ENCODE measurements at places on chromosomes 5 and 9. TPM values are rescaled to one million over a fixed set of nuclear protein-coding genes. Genes with fewer than 3 reads are reported as not detected.

GRCh38 chr9:94920420-94921091, 194.1 kb downstream of the AOPEP start:
- DNase-seq = no peak

- DNase-seq = peak; percentile 70
These were observed 17.0 kb upstream of the ARHGAP26 start for GRCh38 chr5:142753116-142753631.

Gene TICAM2
- 4.6 TPM for total RNA-seq

- DNase-seq = no peak
These were observed 67.4 kb downstream of the CDO1 start for GRCh38 chr5:115749016-115749415.

Gene CMYA5
- total RNA-seq = 10.4 TPM

Gene EQTN
- total RNA-seq = 1.2 TPM

DNA sequence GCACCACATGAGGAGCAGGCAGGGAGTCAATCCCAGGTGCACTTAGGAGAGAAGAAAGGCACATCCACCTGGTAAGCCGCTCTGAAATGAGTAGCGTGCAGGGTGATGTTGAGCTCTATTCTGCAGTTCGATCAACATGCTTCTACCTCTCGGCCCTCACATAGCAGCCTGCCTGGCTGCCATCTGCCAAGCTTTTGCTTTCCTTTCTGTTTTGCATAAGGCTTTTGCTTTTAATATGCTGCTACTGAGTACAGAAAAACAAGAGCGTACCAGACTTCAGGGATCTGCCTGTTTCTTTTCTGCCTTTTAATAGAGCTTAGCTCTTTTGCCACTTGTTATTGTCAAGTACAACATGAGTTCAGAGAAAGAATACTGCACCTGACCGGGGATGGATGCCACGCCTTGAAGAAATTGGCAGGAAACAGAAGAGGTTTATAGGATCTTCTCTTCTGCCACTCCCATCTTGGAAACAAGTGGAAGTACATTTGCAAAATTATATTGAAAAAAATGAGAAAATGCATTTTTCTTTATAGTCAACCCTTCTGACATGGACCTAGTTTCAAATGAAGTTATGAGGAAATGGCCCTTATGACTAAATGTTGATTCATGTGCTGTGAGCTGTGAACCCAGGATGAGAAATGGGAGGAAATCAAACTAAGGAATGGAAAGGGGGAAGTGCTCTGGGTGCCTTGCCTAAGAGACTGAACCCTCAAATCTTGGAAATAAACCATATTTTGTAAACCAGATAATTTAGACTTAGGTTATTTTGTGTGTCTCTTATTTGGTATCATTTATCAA, 4.0 kb upstream of the FCHO2 start:
- DNase-seq = no peak

Gene GOLGA1
- total RNA-seq = 19.0 TPM

DNA sequence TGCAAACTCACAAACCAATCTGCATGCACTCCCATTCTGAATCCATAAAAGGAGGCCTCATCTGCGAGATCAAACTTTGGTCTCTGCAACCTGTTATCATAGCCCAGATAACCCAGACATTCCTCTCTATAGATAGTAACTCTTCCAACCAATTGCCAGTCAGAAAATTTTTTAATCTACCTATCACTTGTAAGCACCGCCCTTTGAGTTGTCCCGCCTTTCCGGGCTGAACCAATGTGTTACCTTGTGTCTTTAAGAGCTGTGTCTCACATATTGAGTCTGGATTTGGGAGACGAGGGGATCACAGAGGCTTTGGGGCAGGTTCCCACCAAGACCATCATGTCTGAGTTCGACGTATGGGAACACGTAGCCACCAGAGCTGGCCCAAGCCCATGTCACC, 91.1 kb upstream of the PPP1R26 start:
- no peak for DNase-seq

Gene PCDHA3
- total RNA-seq = 2.7 TPM

Gene RALGPS1
- total RNA-seq = 74.4 TPM

DNA sequence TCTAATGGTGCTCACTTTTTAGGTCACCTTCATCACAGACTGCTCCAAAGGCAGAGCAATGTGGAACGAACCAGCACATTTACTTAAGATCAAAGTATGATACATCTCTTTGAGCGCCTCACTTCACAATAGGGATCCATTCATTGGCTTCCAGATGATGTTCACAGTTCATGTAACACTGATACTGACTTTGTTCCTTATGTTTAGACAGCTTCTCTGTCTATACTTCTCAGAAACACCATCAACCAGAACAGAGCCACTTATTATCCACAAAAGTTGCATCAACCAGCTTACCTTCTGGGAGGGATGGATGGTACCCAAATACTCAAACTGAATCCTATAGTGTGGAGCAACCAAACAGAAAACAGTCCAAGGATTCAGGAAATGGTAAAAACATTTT, 4.6 kb downstream of the PTAR1 start:
- DNase-seq = no peak

Gene FRRS1L
- 104 TPM for total RNA-seq

GRCh38 chr9:110153431-110153830, 54.5 kb downstream of the C9orf152 start:
- DNase-seq = no peak

GRCh38 chr5:154059039-154059430, 20.3 kb downstream of the MFAP3 start:
- DNase-seq = no peak

Gene PAEP
- not detected for total RNA-seq

GRCh38 chr5:138760448-138761110, 7.4 kb downstream of the CTNNA1 start:
- no peak for DNase-seq

Gene IPO11
- 45.5 TPM for total RNA-seq

Gene INSL6
- not detected for total RNA-seq

GRCh38 chr9:89483592-89484474, 14.1 kb downstream of the SEMA4D start:
- DNase-seq = no peak

DNA sequence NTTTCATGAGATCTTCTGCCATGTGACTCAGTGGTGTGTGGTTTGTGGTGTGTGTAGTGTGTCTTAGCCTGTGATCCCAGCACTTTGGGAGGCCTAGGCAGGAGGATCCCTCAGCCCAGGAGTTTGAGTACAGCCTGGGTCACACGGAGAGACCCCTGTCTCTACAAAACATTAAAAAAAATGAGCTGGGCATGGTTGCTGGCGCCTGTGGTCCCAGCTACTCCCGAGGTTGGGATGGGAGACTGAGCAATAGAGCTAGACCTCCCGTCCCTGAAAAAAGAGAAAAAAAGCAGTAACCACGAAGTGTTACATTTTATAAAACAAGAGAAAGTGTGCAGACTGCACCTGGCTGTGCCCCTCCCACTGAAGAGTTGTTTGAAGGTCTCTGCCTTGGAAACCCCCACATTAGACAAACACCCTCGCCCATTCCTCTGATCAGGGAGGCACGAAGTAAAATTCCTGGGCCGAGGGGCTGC, 21.2 kb upstream of the RNU6ATAC start:
- DNase-seq = no peak

- DNase-seq = no peak
These were observed 167.4 kb downstream of the TMEM167A start for GRCh38 chr5:82909771-82910170.

- no peak for DNase-seq
These were observed 29.3 kb upstream of the NR3C1 start for GRCh38 chr5:143432658-143433239.

- DNase-seq = no peak
These were observed 144.4 kb upstream of the NR4A3 start for GRCh38 chr9:99677281-99677680.

DNA sequence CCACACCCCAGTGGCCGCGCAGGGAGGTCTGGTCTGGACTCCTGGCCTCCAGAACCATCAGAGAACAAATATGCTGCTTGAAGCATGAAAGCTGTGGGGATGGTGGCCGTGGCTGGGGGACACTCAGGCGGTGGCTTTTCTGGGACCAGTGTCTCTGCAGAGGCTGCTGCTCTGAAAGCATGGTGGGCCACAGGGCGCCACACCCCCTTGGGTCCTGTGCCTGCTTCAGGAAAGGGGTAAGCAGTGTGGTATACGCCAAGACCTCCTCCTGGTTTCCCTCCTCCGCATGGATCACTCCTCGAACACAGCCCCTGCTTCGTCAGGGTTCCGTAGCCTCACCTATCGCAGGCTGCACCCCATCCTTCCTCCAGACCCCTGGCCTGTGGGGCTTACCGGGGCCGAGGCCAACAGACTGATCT, 19.7 kb upstream of the TERT start:
- DNase-seq = no peak

- DNase-seq = no peak
These were observed 5.9 kb downstream of the DPYSL3 start for GRCh38 chr5:147504011-147504410.

DNA sequence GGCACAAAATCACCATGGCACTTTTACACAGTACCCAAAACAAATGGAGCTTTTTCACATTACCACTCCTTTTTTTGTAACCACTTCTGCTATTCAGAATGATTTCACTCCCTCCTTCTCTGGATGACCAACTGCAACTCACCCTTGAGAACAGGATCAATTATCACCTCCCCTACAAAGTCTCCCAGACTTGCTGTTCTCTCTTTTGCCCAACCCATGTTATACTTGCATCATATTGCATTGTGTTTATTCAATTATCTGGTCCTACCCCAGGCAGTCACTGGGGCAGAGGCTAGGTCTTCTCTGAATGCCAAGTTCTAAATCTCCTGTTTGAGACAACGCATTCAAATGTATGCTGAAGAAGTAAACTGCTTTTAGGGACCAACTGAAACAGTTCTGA, 96.0 kb downstream of the GPR21 start:
- no peak for DNase-seq

Gene SMARCA2
- total RNA-seq = 244 TPM

DNA sequence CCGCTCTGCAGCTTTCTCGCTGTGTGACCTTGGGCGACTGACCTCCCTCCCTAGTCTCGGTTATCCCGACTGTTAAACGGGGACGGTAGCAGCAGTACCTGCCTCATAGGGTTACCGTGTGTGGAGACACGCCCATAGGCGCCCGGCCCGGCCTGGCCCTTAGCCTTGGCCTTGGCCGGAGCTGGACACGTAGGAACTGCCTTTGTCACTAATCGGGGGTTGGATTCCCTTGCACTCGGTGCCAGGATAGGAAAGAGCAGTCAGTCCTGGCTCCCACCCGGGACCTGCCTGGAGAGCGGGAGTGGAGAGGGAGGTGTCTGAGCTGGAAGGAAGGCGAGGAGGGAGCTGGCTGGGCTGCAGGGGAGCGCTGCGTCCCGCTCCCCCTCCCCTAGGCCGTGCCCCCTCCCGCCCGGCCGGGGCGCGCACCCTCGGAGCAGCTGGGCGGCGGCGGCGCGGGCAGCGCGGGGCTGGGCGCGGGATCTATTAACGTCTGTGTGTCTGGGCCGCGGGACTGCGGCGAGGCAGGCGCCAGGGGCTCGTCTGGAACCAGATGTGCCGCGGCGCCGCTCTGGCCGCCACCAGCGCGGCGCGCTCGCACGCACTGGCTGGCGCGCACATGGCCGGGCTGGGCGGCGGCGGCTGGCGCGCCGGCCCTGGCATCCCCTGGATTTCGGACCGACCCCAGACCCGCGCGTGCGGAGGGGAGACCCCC, 31.7 kb downstream of the PRRX2 start:
- no peak for DNase-seq

DNA sequence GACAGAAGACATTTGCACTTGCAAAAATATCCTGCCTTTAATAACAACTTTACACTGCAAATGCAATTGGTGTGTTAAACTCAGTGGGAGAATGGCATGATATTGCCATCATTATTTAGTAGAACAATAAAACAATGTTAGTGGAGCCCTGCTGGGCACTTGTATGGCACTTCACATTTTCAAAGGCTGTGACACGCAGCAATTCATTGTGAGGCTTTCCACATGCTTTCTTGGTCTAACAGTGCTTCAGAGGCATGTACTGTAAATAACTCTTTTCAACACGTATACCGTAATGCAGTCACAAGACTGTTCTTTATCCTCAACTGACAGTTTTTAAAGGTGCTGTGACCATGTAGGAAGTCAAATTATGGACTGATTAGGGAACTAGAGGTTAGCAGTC, 155.5 kb upstream of the EPB41L4A start:
- DNase-seq = no peak

- no peak for DNase-seq
These were observed 118.4 kb downstream of the MARCHF3 start for GRCh38 chr5:126911986-126912385.

- no peak for DNase-seq
These were observed 54.7 kb upstream of the SUSD3 start for GRCh38 chr9:93003552-93004407.

Gene RFX3
- total RNA-seq = 60.2 TPM

GRCh38 chr5:369151-369868, 47.8 kb downstream of the AHRR start:
- no peak for DNase-seq

Gene ANKRD18A
- 19.0 TPM for total RNA-seq

Gene FOXD4L4
- total RNA-seq = 5.6 TPM

Gene EPB41L4B
- 32.0 TPM for total RNA-seq

Gene CDH9
- total RNA-seq = 28.2 TPM

Gene OR13C2
- total RNA-seq = 2.9 TPM

Gene PTPN3
- 11.6 TPM for total RNA-seq

DNA sequence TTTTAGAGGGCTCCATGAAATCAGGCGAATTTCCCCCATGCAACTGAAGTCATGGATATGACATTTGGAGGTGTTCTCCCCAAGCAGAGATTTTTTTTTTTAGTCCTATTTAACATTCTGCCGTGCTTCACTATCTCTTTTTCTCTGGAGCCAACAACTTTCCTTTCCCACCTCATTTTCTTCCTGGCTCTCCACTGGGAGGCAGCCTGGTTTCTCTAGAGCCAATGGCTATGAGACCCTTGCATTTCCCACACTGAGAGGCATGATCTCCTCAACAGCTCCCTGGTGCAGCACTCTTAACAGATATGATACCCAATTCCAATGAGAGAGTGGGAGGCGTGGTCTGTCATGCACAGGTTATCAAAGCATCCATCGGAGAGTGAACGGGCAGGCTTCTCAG, 310.8 kb downstream of the DRD1 start:
- no peak for DNase-seq
